ENCODE measurements at places on chromosomes 1 and 21. TPM values are rescaled to one million over a fixed set of nuclear protein-coding genes. Genes with fewer than 3 reads are reported as not detected.

PLEKHN1 gene
- total RNA-seq = 0.37 TPM

B4GALT2 gene
- 17.4 TPM for total RNA-seq

C2CD4D gene
- total RNA-seq = not detected

BRDT gene
- not detected for total RNA-seq

GBP7 gene
- 24.6 TPM for total RNA-seq

- H3K27me3 ChIP-seq = no peaks in the 10 kb centered on the region
- H3K4me1 ChIP-seq = no peaks in the 10 kb centered on the region
- no peak overlapping the region for H3K27ac ChIP-seq
- H3K36me3 ChIP-seq = no peaks in the 10 kb centered on the region
- DNase-seq = no peak
These were observed 1569.0 kb upstream of the B3GALT2 start for GRCh38 chr1:194755241-194755994.

- H3K27ac ChIP-seq = no peak overlapping the region
- no peaks in the 10 kb centered on the region for H3K36me3 ChIP-seq
- DNase-seq = no peak
- no peaks in the 10 kb centered on the region for H3K27me3 ChIP-seq
These were observed 13.9 kb upstream of the C1orf141 start for GRCh38 chr1:67148516-67149178.

GRCh38 chr1:97252076-97252475 is 530.5 kb downstream of the PTBP2 start:
- H3K36me3 ChIP-seq = no peaks in the 10 kb centered on the region
- peaks cover 14% of the 10 kb centered on the region for H3K4me1 ChIP-seq
- DNase-seq = no peak
- H3K27ac ChIP-seq = no peak overlapping the region
- H3K27me3 ChIP-seq = no peaks in the 10 kb centered on the region
- no peak overlapping the region for H3K4me3 ChIP-seq

DNA sequence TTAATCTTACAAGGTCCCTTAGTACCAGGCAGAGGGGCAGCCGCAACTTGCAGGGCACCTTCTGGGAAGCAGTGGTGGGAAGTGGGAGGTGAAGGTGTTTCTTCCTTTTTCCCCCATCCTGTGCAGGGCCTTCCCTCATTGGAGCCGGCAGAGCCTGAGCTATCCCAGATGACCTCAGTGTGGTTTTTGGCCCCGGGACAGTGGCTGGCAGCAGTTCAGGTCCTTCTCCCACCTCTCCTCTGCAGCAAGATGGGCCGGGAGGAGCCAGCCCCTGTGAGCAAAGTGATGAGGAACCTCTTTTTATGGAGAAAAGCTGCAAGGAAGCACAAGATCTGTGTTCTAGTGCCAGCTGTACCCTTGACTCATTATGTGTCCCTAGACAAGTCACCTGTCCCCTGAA is 6.8 kb downstream of the PFKFB2 start:
- H3K4me1 ChIP-seq = no peaks in the 10 kb centered on the region
- no peak overlapping the region for H3K27ac ChIP-seq
- no peaks in the 10 kb centered on the region for H3K27me3 ChIP-seq
- no peaks in the 10 kb centered on the region for H3K36me3 ChIP-seq

DNA sequence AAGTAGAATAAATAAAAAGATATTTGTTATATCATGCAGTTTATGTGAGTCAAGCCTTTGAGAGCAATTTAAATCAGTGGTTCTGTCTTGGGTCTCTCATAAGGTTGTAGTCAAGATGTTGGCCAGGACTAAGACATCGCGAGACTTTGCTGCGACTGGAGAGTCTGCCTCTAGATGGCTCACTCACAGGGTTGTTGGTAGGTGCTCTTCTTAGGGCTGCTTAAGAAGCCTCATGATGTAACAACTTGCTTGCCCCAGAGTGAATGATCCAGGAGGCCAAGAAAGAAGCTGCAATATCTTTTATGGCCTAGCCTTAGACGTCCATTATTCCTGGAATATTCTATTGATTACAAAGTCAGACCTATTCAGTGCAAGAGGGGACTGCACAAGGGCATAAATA is 73.1 kb upstream of the CACHD1 start:
- no peak overlapping the region for H3K4me3 ChIP-seq
- no peak overlapping the region for H3K27ac ChIP-seq
- no peaks in the 10 kb centered on the region for H3K36me3 ChIP-seq
- no peak for DNase-seq

DNA sequence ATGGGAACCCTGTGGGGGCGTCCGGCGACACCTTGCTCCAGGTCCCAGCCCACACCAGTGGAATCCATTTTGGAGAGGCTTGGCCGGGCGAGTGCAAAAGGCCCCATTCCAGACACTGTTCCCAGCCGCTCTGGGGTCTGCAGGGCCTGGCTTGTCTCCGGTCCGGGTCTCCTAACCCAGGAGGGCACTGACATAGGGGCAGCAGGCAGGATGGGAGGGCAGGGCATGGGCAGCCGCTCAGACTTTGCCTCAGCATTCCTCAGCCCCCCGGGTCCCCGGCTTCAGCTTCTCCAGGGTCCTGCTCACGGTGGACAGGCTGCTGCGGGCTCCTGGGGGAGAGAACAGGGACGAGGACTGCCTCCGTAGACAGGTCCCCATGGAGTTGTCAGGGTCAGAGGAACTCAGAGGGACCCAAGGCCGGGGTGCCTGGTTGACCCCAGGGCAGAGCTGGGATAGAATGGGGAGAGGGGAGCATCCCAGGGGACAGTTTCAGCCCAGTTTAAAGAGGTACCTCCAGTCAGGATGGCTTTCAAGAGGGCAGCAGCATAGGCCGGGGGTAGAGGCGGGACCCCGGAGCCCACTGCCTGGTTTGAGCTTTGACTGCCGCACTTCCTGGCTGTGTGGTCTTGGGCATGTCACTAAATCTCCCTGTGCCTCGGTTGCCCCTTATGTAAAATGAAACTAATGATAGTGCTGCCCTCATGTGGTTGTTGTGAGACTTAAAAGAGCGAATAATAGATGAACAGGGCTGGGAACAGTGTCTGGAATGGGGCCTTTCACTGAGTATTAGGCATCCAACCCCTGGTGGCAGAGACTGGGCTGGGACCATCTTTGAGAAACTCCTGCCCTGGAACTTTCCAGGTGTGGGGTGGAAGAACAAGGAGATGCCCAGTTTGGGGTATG is 3.7 kb downstream of the KNCN start:
- no peaks in the 10 kb centered on the region for H3K4me1 ChIP-seq
- no peaks in the 10 kb centered on the region for H3K27me3 ChIP-seq
- H3K4me3 ChIP-seq = no peak overlapping the region
- no peak overlapping the region for H3K27ac ChIP-seq

Data from right lobe of liver (tissue), 6 donors.